M059J (cell line): ENCODE measurements at places on chromosomes 13 and 19. TPM values are rescaled to one million over a fixed set of nuclear protein-coding genes. Genes with fewer than 3 reads are reported as not detected.

Gene C19orf12
- total RNA-seq: 28.7 and 29.0 TPM in 2 replicates

Gene ERICH4
- total RNA-seq: not detected in 2 replicates

Gene CGB5
- 7.3 and 8.1 TPM in 2 replicates for total RNA-seq

Gene TMEM38A
- total RNA-seq: 3.5 and 8.2 TPM in 2 replicates

Gene TSPAN16
- not detected in 2 replicates for total RNA-seq

Gene LIG1
- total RNA-seq: 36.4 and 55.9 TPM in 2 replicates

Gene MRI1
- 51.5 and 71.3 TPM in 2 replicates for total RNA-seq

- DNase-seq: no peak
Measured at GRCh38 chr19:55720801-55721200, 17.4 kb downstream of the NLRP9 start.

DNA sequence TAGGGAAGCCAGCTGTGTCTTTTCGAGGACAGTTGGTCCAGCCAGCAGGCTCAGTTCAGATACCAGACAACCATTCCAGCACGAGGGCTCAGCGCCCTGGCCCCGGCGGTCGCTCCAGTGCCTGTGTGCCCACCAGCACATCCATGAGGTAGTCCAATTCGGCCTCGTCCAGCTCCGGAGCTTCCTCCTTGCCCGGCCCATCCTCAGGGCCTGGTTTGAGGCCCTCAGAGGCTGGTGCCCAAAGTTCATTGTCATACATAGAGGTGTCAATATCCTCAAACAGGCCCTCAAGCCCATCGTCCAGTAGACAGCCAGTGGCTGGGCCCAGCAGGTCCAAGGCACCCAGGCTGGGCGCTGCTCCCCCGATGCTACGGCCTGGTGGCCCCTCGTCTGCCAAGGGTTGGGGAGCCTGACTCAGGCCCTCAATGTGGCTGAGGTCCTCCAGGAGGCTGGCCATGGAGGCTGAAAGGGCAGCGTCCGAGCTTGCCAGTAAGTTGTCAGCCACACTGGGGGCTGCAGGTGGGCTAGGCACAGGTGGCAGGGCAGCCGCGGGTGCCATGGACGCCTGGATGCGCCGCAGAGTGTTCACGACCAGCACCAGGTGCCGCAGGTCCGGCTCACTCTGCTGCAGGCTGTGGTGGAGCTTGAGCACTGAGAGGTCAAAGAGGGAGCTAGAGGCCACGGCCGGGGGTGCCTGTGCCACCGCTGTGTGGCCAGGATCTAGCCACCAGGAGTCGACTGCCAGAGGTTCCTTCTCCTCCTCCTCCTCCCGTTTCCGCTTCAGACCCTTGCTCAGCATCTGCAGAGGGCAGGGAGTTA, 2.8 kb downstream of the SERTAD1 start:
- no peak for DNase-seq

DNA sequence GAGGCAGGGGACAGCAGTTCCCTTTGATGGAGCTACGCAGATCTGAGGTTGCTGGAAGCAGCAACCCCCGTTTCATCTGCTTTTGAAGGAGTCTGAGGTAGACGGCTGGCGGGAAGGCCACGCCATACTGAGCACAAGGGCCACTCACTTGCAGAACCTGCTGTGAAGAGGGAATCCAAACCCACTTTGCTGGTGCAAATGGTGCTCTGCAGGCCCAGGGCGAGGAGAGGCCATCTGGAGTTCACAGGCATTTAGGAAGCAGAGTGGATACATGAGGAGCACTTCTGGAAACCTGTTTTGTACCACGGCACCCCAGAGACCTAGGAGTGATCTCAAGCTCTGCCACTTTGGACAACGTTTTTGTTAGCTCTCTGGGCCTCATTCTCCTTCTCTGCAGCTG, 227.8 kb downstream of the UQCRFS1 start:
- no peak for DNase-seq

DNA sequence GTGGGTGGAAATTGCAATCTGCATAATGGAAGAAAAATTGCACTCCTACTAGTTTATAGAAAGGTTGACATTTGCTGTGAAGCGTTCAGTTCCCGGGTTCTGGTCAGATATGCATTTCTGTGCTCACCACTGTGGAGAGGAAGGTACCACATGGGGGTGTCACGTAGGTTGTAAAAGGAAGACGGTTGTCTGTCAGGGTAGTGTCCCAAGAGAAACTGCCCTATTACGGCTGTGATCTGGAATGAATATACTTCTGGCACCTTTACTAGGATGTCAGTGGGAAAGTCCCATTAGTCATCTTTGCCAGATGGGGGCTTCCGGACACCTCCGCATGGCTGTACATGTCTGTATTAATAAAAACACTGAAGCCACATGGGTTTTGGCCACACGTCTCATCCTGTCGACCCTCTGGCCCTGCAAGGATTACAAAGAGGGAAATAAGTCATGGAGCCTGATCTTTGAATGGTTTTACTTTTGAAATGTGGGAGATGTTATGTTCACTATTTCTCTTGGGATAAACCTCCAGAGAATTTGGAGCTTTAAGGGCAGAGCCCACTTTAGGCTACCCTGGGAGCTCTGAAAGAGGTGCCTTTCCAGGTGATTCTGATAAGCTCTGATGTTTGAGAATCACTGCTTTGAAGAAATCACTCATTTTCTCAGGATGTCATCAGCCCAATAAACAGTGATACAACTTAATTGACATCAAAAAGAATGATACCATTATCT, 133.9 kb downstream of the AKAP11 start:
- peak; percentile 51 for DNase-seq

- DNase-seq: peak; percentile 86
Measured at GRCh38 chr13:45269204-45269603, 68.4 kb upstream of the KCTD4 start.

GRCh38 chr19:10115392-10116084, 4.0 kb downstream of the P2RY11 start:
- DNase-seq: no peak

DNA sequence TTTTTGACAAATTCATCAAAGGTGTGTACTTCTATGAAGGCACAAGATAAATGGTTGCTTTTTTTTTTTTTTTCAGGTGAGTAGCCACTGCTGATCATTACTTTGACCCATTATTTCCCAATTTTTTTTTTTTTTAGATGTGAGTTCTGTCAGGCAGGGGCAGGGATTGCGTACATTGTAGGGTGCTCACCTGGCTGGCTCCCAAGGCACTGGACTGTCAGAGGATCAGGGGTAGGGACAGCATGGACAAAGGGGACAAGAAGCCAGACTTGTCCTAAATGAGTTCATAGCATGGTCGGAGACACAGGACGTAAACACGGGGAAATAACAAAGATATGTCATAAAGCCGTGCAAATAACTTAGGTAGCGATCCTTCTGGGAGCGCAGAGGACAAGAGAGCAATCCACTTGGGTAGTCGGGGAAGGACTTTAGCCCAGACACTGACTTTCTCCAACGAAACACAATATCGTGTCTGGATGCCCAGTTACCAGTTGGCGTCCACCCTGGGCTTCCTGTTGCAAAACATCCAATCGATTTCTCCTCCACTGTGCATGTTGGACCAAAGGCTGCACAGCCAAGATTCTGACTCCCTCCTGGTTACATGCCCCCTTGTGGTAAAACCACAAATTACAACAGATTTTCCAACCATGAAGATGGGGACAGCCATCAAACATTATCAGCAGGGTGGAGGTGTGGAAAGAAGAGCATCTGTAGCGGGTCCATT, 27.5 kb upstream of the KATNAL1 start:
- no peak for DNase-seq

DNA sequence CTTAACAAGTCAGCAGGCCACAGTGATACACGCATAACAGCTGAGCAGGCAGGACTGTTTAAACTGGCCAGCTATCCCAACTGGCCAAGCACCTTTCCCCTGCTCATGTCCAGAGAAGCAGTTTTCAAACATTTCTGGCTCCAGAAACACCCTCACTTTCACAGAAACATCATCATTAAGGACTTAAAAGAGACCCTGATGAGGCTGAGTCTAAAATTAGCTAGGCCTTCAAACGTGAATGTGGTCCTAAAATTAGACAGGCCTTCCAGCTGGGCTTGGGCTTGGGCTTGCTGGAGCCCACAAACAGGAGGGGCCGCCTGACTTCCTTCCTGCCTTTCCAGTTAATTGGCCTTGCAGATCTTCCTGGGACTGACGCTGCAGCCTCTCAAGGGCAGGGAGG, 334.2 kb downstream of the DNAJC15 start:
- DNase-seq: no peak

DNA sequence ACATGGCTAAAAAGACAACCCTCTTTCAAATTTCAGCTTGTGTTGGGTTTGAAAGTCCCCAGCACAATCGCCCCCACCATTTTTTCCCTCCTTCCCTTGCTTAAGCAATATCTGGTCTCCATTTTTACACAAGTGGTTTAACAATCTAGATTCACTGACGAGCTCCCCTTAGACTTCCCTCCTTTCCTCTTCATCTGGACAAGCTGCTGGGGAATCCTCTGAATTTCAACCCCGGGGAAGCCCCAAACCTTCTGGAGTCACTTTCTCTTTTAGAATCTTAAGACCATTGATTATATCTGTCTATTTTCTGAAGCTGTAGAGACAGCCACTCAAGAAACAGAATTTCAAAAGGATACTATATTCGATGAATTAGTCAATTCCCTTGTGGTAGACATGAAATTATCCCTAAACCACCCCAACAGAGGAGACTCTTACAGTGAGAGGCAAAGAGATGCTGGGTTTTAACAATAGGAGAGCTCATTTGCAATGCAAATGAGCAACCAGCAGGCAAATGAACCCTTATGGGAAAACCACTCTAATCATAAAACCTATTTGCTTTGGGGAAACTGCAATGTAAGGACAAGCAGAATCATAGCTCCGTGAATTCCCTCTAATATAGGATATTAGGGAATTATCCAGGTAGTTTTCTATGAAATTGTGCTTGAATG, 78.9 kb downstream of the TEX26 start:
- no peak for DNase-seq

DNA sequence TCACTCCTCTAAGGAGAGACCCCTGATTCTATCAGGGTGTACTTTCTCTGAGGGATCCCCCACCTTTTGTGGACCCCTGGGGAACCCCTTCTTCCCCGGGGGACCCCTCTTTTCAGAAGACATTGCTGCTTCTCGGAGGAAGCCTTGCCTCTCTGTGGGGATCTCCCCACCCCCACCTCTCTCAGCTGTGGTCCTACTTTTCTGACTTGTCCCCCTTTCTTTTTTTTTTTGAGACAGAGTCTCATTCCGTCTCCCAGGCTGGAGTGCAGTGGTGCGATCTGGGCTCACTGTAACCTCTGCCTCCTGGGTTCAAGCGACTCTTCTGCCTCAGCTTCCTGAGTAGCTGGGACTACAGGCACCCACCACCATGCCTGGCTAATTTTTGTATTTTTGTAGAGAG, 18.4 kb upstream of the GATAD2A start:
- no peak for DNase-seq

DNA sequence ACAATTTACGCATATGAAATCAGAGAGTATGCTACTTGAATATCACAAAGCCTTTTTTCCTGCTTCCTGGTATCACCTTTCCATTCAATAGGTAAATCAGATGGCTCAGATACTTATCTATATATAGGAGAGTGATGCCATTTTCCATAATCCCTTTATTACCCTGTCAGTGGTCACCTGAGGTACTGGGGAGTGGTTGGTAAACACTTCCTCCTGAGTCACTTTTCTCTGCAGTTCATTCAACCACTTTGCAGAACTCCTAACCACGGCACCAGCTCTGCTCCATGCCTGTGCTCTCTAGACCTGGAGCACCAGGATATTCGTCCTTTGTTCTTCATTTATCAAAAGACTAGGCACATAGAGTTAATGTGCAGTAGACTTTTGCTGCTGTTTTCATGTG, 748.5 kb upstream of the KLHL1 start:
- DNase-seq: no peak

DNA sequence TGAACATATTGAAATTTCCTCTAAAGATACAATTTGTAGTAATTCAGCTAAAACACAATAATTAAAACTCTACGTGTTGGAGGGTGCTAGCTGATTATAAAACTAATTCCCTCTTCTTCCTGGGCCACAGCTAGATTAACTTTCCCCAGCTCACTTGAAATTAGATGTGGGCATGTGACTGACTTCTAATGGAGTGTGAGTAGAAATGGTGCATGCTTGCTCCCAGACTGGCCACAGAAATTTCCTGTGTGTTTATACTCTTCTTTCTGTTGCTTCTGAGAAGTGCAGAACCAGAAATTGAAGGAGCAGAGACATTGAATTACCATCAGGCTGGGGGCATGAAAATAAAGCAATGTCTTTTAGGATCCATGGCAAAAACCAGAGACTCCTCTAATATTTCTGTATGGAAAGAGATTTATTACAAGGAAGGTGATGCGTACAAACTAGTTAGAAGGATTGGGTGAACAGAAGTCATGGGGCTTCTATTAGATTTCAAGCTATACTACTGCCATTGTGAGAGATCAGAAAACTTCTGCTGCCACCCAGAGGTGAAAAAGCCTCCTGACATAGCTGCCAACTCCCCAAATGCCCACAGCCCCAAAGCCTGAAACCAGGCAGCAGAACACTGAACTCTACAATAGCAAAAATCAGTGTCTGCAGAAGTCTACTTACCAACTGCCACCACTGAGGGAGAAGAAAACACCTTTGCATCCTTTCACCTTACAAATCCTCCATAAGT, 379.2 kb upstream of the MIR17HG start:
- DNase-seq: peak; percentile 2

DNA sequence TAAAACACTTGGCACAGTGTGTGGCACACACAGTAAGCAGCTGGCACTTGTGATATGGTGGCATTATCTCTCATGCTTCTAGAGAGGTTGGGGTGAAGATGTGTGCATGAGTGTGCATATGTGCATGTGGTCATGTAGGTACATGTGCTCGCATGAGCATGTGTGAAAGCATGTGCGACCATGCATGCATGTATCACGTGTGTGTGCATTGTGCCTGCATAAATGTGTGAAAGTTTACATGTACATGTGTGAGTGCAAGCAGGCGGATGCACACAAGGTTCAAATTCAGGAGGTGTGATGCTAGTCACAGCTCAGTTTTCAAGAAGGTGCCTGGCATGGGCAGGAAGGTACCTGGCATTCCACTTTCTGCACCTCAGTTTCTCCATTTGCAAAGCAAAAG, 59.0 kb upstream of the UQCRFS1 start:
- no peak for DNase-seq

GRCh38 chr13:96696389-96696900, 297.8 kb downstream of the OXGR1 start:
- DNase-seq: no peak

DNA sequence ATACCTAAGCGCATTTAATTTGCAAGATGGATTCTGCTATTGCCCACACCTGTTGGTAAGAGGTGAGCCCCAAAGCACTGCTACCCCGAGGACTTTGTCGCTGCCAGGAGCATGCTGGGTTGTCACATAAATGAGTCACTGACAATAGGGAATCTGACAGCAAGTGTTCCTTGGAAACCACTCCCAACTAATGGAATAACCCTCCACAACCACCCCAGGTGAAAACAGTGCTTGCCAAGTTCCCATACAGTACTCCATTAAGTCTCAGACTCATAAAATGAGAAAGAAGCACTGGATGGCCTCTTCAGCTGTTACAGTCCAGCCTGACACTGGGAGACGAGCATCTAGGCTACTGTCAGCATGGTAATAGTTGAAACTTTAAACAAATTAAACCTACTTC, 108.6 kb downstream of the EFNB2 start:
- no peak for DNase-seq
